ENCODE measurements at places on chromosomes 3 and 15.

DNA sequence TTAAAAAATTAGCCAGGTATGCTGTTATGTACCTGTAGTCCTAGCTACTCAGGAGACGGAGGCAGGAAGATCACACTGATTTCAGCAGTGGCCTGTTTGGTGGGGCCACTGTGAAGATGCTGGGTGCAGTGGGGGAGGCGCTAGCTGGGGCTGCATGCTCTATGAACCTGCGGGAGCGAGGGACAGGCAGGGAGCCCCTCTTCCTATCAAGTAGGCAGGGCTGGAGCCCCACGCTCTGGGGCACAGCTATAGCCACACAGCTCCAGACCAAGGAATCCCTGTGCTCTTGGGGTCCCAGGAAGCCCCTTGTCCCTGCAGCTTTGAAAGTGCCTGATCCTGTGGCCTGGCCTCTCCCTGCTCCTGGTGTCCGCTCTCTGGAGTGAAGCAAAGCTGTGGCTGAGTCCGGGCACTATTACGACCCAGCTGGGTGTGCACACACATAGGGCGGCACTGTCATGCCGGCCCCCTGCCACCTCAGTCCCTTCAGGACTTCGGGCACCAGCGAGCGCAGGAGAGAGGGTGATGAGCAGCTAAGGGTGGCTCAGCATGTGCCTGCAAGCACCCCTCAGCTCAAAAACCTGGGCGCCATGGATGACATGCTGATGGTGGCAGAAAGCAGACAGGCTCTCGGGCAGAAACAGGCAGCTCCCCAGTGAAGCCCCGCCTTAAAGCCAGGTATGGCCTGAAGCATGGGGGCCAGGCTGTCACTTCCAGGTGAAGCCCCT is 262.6 kb downstream of the TBC1D5 start:
- no peak for DNase-seq

- DNase-seq = no peak
These were observed 672.5 kb downstream of the NSUN3 start for GRCh38 chr3:94735354-94735753.

DNA sequence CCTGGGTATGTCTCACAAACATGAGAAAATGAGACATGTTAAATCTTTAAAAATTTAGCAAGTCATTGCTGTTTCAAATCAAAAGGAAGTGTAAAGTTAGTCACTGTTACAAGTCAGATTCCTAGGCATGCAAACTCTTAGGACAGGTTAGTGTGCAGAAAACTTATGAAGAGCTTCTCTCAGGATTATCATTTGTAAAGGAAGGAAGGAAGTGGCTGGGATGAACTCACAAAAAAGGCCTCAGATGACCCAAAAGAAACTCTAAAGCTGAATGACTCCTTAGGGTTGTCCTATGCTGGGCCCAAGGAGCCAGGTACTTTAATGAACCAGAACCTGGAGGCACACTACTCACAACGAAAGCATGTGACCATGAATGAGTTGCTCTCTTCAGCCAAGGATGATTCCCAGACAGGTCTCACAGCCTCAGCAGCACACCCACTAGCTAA is 25.0 kb downstream of the MSL2 start:
- DNase-seq = peak; percentile 26

DNA sequence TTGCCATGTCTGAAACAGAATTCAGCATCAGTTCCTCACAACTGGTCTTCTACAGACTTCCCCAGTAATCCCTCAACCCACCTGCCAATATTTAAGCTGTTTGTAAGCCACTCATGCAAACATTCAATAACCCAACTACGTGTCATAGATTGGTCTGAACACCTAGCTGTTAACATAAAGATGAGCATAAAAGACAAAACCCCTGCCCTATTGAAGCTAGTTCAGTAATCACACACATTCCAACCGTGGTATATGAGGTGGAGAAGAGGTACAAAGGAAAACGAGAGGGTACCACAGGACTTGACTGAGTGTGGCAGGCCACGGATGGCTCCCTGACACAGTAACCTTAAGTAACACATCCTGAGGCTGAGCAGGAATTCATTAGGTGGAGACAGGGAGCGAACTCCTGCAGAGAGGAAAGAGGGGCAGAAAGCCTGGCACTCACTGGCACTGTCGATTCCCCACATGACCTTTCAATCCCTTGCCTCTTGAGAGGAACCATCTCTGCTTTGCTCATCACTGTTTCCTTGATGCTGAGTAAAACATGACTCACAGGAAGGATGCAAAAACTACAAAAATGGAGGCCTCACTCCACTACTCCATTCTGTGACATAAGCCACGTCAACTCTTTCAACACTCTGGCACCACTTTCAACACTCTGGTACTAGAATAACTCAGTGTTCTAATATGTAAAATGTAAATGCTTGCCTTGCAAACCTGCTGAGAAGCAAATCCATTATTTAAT is 31.3 kb downstream of the RPN1 start:
- DNase-seq = no peak

DNA sequence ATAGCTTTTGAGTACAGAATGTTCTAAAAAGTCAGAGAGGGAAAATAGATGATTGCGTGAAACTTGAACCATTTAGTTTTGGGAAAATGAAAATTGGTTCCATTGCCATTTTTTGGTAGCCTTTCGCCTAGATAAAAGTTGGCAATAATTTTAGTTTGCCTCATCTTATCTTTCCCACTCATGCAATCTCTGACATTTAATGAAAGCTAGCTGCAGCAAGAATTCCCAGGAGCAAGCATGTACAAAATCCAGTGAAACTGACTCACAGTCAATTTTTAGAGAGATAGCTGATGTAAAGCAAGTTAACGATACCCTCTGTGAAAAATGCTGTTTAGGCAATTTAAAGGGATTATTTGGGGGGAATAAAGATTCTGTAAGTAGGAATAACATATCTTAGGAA is 797.4 kb downstream of the GRM7 start:
- DNase-seq = no peak

Measured in OCI-M1 (cell line).